ENCODE measurements at places on chromosomes 2 and 18.

DNA sequence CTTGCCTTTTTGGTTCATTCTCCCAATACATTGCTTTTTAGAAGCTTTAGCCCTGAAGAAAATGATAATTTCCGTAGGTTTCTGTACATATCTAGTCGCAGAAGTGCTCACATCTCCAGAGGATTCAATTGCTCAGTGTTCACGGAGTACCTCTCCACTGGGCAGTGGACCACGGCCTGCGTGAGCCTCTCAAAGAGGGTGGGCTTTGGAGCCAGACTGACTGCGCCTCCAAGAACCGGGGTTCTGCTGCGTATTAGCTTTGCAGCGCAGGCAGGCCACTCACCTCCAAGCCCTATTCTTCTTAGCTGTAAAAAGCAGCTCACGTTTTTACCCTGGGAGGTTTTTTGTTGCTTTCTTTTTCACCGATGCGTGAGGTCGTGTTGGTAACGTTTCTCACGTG, 35.4 kb downstream of the NTSR2 start:
- DNase-seq = no peak

DNA sequence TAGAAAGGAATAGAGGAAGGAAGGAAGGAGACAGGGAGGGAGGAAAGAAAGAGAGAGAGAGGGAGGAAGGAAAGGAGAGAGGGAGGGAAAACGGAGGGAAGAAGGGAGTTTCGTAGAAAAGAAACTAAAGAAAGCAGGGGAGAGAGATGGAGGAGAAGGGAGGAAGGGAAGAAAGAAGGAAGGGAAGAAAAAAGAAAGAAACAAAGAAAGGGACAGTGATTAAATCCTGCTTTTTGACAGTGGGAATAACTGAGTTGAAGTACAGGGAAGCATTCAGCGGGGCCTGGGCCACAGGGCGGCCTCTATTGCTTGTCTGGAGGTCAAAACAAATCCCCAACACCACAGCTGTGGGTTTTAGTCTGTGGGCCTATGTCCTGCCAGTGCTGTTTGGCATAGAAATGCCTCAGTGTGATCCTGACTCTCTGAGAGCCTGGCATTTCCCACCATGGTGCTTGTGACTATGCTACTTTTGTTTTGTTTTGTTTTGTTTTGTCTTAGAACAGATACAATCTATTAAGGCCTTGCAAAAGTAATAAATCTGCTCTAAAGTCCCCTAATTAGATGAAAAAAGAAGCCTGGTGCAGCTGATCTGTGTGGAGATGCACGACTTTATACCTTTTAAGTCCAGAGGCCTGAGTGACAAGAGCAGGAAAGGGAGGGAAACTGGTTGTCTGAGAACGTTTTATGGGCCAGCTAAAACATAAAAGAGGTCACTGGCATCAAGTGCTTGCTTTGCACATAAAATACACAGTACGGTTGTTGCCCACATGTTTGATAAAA, 40.0 kb downstream of the IL1RL2 start:
- DNase-seq = no peak

DNA sequence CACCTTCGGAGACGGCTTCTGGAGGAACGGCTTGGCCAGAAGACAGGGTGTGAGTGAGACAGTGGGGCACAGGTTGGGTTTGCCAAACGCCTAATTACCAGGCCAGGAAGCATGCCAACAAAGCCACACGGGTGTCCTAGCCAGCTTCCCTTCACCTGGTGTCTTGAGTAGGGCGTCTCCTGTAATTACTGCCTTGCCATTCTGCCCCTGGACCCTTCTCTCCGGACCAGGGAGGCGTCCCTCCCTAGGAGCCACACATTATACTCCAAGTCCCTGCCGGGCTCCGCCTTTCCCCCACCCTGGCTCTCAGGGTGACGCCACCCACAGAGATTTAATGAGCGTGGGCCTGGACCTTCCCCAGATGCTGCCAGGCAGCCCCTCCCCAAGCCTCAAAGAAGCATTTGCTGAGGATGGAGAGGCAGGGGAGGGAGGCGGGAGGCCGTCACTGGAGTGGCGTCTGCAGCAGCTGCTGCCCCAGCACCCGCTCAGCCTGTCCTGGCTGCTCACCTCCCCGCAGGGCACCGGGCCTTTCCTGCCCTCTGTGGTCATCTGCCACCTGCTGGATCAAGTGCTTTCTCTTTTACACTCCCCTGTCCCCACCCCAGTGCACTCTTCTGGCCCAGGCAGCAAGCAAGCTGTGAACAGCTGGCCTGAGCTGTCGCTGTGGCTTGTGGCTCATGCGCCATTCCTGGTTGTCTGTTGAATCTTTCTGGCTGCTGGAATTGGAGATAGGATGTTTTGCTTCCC, 20.7 kb downstream of the FOSL2 start:
- DNase-seq = no peak

DNA sequence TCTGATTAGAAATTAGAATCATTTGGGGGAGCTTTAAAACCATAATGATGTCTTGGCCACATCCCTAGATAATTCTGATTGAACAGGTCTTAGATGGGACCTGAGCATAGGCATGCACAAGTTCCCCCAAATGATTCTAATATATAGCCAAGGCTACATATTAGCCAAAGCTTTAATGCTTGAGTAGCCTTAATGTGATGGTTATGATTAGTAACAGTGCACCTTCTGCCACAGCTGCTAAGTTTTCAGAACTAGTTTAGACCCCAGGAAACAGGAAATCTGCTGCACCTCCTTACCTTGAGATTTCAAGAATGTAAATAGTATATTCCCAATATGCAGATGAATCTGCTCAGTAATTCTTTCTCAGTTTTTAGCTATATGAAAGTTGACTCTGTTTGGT, 119.8 kb downstream of the PTPN4 start:
- DNase-seq = no peak

DNA sequence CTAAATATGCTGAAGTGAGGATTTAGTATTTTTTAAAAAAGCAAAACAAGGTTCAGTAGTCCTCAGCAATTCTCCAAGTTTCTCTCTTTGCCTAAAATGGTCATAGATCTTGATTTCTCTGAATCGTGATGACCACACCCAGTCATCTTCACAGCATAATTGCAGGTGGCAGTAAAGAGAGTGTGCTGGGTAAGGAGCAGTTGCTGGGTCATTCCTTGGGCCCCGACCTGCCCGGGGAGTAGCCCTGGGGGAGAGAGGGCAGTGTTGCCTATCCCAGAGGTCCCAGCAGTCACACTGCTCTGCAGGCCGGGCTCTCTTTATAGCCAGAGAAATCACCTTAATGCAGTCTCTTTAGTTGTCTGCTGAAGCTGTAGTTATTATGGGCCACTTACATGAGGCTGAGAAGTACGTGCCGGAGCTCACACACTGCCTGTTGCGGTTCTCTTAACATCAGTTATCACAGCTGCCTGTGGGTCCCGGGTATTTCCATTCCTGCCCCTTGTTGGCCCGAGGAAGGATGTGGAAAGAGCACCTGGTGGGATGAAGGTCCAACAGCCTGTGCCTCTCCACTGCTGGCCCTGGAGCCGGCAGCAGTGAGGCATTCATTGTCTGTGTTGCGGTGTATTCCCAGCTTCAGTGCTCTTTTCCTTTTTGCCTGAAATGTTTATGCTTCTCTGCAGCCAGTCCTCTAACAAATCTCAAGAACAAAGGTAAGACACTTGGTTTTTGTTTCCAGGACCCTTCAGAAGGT, 230.1 kb downstream of the ALPK2 start:
- DNase-seq = no peak

DNA sequence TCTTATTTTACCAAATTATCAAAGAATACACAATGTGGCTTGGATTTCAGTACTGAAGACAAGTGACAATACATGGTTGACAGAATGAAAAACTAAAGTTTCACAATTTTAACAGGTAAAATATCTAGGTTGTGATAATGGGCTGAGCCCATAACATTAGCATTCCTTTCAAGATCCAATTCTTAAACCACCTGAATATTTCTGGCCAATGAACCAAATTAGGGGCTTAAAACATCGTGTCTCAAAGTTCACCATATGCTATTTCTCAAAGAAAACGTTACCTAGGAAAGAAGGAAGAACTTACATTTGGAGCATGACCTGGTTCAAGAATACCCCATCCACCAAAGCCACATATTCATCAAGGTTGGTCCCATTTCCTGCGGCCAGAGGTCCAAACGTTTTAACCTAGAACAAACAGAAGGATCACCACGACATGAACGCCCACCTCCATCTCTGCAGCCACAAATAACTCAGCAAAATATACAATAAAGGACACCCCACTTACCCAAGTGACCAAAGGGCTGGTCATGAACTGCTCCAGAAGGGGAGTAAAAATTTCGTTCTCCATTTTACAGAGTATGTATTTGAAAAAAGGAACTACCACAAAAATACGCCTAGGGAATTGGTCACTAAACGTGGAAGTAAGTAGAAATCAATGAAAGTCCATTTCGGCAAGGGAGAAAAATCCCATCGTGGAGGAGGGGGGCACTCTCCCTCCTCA, 984 bp downstream of the CCDC88A start:
- DNase-seq = no peak

GRCh38 chr2:229429589-229429988, 158.5 kb upstream of the PID1 start:
- DNase-seq = no peak
